NCI-H2029 treated with DMSO at 0.1 percent for 48 hours (cell line): ENCODE measurements at places on chromosomes 11 and 22.

- no peak for DNase-seq
These were observed 2.6 kb downstream of the RCE1 start for GRCh38 chr11:66845876-66846212.

GRCh38 chr11:99537681-99538080 is 516.9 kb downstream of the CNTN5 start:
- DNase-seq = no peak

GRCh38 chr11:114165326-114166230 is 106.1 kb downstream of the ZBTB16 start:
- no peak for DNase-seq

DNA sequence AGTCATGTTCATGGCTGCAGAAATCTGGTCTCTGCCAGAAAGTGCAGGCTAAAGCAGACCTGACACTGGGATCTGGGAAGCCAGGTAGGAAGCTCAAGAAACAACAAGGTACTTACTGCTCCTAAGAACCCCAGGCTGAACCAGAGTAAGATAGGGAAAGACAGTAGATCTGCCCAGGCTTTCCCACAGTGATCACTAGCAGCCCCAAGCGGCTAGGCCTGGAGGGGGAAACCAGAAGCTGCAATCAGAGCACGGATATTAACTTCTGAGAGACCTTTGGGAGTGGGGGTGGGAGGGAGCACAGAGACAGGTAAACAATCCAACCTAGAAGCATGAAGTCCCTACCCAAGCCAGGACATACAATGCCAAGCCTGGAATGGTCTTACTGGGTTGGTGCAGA is 135.2 kb upstream of the C11orf58 start:
- no peak for DNase-seq

DNA sequence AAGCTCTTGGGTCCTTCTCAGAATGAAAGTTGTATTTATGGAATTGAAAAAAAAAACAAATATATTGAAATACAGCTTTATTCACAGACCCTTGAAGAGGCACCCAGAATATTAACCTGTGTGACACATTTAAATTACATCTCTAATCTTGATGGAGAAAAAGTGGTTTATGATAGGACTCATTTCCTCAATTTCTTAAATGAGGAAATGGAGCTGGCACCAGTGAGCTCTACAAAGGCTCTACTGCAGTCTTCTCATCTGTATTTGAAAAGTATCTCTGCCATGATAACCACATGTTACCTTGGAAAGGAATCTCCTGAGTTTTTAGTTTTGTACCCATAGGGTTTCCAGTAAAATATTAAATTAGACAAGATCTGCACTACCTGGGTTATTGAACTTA is 186.5 kb downstream of the HIPK3 start:
- DNase-seq = no peak

GRCh38 chr22:24310969-24311368 is 40.3 kb downstream of the SPECC1L start:
- DNase-seq = no peak

- DNase-seq = no peak
These were observed 74.5 kb upstream of the ARFGAP3 start for GRCh38 chr22:42931421-42932196.

DNA sequence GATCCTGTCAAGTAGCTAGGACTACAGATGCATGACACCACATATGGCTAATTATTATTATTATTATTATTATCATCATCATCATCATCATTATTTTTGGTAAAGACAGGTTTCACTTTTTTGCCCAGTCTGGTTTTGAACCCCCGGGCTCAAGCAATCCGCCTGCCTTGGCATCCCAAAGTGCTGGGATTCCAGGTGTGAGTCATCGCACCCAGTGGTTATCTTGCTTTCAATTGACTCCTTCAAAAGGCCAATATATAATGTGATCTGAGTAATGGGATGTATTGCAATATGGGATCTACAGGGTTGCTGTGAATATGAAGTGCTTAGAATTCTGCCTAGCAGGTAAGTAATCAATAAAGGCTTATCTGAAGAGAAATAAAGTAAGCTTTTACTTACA is 221.2 kb downstream of the SBF2 start:
- no peak for DNase-seq

- DNase-seq = no peak
These were observed 1460.5 kb downstream of the TBC1D22A start for GRCh38 chr22:48222742-48223487.

DNA sequence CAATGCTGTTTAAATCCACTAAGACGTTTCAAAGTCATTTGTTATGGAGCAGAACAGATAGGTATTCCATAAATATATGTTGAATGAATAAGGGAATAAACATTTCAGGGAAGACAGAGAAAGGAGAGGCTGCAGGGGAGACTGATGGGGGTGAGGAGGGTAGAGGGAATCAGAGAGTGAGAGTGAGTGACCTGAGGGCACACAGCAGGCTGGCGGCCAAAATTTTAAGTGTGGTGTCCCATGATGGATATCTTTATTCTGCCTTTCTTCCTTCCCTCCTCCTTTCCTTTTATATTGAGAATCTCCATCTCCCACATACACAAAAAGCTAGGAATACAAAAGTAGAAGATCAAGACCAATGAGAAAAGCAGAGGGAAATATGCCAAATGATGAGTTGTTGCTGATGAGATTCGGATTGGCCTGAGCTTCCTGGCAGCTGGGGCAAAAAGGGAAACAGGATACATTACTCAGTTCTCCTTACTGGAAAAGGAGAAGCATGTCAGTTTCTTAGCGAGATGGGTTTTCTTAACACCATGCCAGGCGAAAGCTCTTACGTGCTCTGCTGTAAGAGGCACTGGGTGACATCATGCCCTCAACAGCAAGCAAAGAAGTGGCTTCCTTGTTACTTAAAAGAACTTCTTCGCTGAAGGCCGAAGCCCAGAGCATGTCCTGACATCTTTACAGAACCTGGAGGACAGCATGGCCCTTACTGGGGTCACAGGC is 11.2 kb upstream of the CYTH4 start:
- no peak for DNase-seq

DNA sequence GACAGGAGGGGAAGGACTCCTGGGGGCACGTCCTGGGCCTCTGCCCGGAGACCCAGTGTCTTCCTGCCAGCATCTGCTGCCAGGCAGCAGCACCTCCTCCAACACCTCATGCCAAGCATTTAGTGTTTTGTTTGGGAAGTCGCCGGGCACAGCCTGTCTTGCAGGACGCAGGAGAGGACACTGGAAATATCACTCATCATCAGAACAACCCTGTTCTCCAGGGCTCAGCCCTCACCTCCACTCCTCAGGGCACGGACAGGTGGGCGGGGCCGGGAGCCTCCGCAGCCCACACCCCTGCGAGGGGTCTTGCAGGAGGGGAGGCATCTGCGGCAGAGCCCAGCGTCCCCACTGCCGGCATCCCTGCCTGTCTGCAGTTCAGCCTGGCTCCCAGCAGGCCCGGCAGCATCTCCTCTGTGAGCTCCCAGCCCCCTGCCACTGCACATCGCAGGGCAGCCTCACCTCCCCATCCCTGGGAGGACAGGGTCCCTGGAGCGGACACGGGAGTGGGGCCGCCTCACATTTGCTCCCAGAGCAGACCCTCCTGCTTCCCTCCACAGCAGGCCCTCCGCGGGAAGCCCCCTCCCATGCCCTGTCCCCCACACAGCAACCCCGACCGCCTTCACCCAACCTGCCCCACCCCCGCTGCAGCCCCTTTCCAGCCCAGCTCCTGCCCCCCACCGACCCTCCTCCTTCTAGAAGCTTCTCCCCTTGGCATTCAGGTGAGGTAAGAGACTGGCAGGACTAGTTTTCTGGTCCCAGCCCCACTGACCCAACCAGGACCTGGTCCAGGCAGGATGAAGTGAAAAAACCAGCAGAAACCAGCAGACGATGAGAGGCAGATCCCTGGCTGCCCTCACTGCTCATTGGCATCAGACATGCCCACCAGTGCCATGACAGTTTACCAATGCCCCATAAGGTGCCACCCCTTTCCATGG is 72.7 kb downstream of the BRD1 start:
- DNase-seq = no peak

- DNase-seq = no peak
These were observed 14.0 kb downstream of the ARVCF start for GRCh38 chr22:20002636-20003035.

GRCh38 chr11:65207918-65208784 is 26.4 kb downstream of the CAPN1 start:
- no peak for DNase-seq

DNA sequence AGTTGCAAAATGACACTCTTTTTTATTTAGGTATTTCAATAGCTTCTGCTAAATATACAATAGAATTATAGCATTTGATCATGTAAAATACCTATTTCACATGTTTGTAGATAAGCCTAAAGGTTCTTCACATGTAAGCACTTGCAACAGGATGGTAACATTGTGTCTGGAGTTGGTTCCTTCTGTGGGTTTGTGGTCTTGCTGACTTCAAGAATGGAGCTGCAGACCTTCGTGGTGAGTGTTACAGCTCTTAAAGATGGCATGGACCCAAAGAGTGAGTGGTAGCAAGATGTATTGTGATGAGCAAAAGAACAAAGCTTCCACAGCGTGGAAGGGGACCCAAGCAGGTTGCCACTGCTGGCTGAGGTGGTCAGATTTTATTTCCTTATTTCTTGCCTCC is 246.4 kb upstream of the PDGFD start:
- DNase-seq = no peak

DNA sequence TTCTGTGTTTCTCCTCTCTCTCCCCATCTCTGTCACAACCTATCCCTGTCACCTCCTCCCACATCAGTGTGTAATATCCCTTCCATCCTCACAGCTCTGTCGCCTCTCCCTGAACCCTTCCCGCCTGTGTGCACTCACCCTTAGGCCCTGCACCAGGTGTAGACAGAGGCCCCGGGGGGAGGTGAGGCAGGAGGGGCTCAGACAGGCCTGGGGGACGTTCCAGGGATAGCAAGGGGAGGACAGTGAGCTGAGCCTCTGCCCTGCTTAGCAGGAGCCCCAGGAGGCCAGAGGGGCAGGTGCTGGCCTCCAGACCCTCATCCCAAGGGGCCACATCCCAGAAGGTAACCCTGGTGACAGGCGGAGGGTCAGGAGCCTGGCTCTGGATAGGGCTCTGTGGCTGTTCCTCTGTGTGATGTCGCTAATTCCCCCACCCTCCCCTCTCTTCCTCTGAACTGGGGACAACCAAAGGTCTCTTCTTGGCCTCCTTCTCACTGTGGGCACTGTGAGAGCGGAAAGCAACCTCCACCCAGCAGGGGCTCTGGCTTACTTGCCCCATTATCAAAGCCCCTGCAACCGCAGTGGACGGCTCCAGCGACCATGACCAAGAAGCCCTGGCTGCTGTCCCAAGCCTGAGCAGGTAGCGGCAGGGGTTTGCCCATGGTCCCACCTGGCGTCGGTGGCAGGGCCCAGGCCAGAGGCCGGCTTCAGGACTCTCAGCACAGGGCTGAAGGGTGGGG is 35.7 kb downstream of the KCNJ4 start:
- no peak for DNase-seq

GRCh38 chr11:111081021-111081511 is 164.5 kb upstream of the POU2AF2 start:
- no peak for DNase-seq

- DNase-seq = no peak
These were observed 862 bp downstream of the TPP1 start for GRCh38 chr11:6618117-6619003.

GRCh38 chr11:113082341-113082955 is 121.2 kb downstream of the NCAM1 start:
- peak; percentile 18 for DNase-seq

DNA sequence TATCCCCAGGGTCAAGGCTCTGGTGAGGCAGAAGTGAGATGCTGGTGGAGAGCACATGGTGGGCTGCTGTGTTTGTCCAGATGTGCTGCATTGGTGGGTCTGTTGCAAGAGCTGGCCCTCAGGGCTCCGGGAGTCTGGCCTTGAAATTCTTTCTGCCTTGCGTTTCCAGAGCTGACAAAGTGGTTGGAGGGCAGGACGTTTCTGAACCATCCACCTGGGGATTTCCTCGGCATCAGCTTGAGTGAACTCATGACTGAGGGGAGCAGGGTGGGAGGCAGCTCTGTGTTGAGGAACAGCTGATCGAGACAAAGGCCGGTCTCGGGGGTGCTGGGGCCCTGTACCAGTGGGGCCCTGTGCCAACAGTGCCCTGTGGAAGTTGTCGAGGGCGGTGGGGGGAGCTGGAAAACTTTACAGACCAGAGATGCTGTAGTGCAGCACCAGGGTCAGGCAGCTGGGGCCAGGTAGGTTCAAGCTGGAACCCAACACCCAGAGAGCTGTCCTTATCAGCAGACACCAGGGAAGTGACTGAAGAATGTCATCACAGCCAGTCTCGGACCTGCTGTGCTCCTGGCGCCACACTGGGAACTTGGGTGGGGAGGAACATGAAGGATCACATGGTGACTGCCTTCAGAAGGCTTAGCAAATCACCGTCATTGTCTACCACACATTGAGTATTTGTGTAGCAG is 4.9 kb downstream of the TSKU start:
- peak; percentile 48 for DNase-seq

GRCh38 chr22:28244757-28245156 is 325.7 kb upstream of the PITPNB start:
- DNase-seq = no peak

DNA sequence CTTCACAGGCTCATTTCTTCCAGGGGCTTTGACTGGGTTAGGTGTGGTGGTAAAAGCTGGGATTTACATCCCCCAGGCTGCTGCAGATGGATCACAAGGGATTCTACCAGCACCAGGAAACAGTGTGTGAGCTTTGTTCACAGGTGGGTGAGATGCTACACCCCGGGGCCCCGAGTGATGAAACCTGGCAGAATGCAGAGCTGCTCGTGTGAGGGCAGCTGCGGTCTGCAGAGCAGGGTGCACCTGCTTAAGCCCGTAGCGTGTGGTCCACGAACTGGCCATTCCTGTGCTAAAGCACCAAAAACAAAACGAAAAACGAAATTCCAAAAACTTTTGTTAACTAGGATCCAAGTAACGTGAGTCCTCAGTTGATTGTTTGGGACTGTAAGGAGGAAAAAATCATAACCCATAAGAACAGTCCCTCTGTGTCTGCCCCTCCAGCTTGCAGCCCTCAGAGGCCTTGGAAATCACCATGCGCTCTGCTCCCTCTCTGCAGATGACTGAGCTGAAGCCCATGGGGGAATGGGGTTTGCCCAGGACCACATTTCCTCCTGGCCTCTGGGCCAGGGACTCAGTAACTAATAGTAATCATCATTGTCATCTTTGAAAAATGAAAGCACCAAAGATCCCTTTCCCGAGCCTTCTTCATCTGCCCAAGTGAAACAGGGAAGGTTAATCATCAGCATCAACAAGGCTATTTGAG is 24.6 kb downstream of the ELF5 start:
- no peak for DNase-seq

DNA sequence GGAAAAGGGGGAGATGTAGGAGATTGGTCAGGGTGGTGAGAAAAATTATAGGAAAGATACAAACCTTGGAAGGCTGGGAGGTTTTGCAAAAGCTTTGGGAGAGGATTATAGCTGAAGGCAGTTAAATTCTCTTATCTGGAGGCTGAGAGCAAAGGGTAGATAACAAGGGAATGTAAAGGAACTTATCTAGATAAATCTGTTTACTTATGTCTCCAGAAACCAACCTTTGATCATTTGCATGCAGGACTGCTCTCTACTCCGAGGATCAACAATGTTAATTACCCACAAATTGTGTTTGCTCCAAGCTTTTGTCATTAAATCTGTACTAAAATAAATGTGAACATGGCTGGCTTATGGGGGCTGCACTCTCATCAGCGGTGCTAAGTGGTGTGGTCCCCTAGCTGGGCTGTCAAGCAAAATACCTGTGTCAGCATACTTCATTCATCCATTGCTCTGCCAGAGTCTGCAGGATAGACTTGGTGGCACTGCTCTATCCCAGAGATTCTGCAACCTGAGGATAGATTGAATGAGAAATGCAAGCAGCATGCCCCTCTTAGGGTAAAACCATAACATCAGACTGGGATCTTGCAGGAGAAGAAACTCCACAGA is 1599.2 kb upstream of the TENM4 start:
- no peak for DNase-seq

- DNase-seq = no peak
These were observed 10.7 kb upstream of the SMIM38 start for GRCh38 chr11:69145050-69145380.
